T47D (cell line): ENCODE measurements at places on chromosomes 12 and 14.
A peak's percentile ranks its signal among the peaks of the same experiment; 100 is the strongest.

GRCh38 chr12:7282844-7283243 is 21.0 kb upstream of the ACSM4 start:
- DNase-seq, result no peak

- no peak for DNase-seq
Measured at GRCh38 chr12:31954925-31955858, 4.0 kb upstream of the RESF1 start.

- DNase-seq, result no peak
Measured at GRCh38 chr12:32423559-32423958, 24.2 kb downstream of the FGD4 start.

DNA sequence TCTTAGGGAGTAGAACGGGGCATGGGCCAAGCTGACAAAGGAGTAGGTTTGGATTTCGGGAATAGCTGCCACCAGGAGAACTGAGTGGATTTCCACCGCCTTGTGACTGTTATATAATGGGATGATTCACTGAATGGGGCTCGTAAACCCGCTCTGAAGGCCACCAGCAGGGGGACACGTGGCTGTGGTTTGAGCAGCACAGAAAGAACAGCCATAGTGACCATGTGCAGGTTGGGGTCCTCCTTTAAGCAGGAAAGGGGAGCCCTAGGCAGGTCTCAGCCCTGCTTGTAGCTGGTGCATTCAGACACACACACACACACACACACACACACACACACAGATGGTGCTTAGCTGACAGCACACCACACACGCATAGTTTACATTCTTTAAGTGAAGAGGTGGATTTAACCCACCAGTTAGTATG is 8.6 kb upstream of the ASB2 start:
- DNase-seq, result peak; percentile 52

DNA sequence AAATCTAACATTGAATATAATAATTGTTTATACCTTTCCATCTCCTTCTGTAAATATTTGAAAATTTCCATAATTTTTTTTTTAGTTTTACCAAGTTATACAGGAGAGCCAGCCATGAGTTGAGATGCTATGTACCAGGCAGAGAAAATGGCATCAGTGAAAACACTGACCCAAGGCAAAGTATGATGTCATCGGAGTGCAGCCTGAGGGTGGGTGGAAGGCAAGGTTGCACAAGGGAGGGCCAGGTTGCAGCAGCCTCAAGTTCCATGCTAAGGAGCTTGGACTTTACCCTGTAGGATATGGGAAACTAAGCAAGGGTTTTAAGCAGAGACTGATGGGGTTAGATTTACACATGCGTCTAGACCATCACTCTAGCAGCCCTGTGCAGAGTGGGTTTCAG is 441.1 kb downstream of the BCAT1 start:
- no peak for DNase-seq

DNA sequence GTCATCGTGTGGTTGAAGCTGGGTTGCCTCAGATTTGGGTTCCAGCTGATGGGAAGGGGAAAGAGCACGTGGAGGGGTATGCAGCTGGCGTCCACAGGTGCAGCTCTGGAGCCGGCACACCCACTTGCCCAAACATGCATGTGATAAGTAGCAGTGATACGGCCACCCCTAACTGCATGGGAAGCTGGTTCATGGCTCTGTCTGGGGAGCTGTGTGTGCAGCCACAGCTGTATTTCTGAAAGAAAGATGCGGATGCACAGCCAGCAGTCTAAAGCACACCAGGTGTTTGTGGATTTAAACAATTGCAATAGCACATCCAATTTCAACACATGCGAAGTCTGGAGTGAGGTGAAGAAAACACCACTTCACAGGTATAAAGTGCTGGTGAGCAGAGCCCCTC is 181.4 kb downstream of the EFCAB11 start:
- DNase-seq, result no peak
